Adrenal gland (tissue), 19 donors: ENCODE measurements at places on chromosomes 2 and 18.

- no peak for DNase-seq
Observed at GRCh38 chr2:217793566-217794132, 209.1 kb downstream of the TNS1 start.

DNA sequence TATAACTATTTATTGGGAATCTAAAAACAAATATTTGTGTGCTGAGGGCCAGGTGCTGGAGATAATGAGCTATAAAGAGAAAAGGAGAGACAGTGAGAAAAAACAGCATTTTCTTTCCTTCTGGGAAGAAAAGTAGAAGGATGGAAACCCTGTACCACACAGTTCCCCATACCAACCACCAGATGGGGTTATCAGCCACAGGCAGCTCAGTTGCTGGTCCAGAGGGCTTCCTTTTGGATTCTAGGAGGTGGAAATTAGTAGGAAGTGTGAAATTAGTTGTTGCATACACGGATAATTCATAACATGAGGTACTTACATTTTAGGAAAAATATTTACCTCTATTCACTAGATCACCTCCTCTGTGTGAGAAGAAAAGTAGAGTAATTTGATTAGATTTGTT is 237.0 kb upstream of the FOSL2 start:
- no peak for DNase-seq

- no peak for DNase-seq
Observed at GRCh38 chr2:9260464-9260918, 53.9 kb downstream of the ASAP2 start.

GRCh38 chr18:80147037-80147417 is 38.0 kb downstream of the ADNP2 start:
- no peak for DNase-seq

GRCh38 chr18:76685860-76686259 is 136.5 kb upstream of the ZNF236 start:
- no peak for DNase-seq

GRCh38 chr2:53098696-53099078 is 668.9 kb upstream of the CHAC2 start:
- DNase-seq = no peak

- peak; percentile 73 for DNase-seq
Observed at GRCh38 chr2:24404491-24404921, 44.2 kb upstream of the ITSN2 start.

GRCh38 chr2:144553379-144553778 is 33.5 kb upstream of the ZEB2 start:
- no peak for DNase-seq

- DNase-seq = no peak
Observed at GRCh38 chr18:57080479-57080878, 66.4 kb upstream of the BOD1L2 start.

- DNase-seq = no peak
Observed at GRCh38 chr2:98376301-98376910, 30.1 kb downstream of the CNGA3 start.

GRCh38 chr2:206274434-206275311 is at the start of gene ZDBF2:
Gene ZDBF2 (plus strand): TSS chr2:206274663. CDS start chr2:206281850, 7,187 bp downstream.
- DNase-seq = peak; percentile 60

DNA sequence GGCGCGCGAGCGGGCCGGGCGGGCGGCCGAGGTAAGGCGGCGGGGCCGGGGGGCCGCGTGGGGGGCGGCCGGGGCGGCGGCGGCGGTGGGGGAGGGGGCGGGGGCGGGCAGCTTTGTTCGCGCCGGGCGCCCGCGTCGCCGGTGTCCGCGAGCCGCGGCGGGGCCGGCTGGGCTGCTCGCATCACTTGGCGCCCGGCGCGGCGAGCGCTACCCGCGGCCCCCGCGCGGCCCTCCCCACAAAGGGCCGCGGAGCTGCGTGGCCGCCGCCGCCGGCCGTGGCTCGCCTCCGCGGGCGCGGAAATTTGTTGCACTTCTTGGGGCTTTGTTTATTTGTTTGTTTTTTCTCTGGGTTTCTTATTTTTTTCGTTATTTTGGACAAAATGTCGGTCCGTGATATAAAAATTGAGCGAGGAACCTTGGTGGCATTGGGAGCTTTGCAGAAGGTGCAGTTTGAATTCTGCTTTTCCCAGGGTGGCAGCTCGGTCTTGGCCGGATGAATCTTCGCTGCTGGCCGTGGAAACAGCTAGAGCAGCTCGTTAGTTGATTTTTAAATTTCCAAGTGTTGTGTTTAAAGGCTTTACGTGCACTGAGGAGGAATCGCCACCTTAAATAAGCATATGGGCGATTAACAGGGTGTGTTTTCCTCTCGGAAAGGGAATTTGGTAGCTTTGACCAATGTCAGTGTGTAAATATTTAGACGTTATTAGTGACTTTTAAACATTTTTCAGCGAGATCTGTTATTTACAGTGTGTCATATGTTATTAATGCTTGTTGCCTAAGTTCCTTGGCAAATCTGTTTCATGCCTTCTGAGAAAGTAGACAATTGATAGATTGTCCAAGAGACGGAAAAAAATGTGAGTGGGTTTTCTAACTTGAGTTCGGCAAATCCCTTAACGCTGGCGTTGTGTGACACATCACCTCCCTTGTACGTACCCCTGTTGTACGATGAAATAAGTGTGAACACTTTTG is 822 bp downstream of the UBE2E3 start:
- DNase-seq = peak; percentile 35

DNA sequence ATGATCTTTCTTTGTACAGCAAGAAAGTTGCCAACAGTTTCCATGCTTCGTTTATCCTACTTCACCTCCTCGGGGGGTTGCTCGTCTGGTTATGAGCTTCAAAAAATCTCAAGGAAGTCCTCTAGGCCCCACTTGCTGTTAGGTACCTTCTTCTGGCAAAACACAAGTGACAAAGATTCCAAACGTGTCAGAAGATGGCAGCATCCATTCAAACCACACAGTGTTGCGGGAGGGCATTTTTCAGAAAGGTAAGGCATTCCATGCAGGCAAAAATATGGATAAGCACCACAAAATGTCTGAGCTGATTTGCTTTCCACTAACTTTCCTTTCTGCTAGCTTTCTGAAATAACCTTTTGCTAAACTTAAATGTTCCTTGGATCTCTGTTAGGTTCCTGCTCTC is 13.2 kb upstream of the OR6B3 start:
- DNase-seq = no peak

GRCh38 chr2:96143848-96144480 is 1.3 kb downstream of the DUSP2 start:
- no peak for DNase-seq

DNA sequence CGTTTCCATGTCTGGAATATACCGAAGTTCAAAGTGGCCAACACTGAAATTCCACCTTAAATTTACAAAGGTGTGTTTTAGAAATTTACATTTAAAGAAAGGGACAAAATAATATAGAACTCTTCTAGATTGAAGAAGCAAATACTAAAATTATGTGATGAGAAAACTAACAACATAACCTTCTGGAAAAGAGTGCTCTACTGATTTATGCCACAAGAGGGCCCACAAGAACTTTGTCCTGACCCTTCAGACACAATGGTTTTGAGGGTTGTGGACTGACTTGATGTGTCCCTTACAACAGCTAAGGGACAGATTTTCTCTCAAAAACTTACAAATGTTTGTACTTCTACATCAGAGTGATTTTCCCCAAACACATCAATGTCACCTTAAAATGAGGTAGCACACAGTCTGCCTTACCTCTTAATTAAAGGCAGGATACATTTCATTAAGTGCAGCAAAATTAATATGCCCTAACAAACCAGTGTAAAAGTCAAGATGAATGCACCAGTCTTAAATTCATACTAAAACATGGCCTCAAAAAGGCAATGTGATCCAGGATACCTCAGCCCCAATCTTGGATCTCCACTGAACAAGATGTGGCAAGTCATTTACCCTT is 36.2 kb downstream of the EIF2AK3 start:
- peak; percentile 39 for DNase-seq

DNA sequence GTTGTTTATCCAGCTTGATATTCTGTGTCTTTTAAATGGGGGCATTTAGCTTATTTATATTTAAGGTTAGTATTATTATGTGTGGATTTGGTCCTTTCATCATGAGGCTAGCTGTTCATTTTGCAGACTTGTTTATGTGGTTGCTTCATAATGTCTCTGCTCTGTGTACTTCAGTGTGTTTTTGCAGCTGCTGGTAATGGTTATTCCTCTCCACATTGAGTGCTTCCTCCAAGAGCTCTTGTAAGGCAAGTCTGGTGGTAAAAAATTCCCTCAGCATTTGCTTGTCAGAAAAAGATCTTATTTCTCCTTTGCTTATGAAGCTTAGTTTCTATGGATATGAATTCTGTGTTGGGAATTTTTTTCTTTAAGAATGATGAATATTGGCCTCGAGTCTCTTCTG is 47.8 kb upstream of the NT5C1B start:
- no peak for DNase-seq

- DNase-seq = no peak
Observed at GRCh38 chr2:176161825-176162626, 4.9 kb downstream of the HOXD3 start.

DNA sequence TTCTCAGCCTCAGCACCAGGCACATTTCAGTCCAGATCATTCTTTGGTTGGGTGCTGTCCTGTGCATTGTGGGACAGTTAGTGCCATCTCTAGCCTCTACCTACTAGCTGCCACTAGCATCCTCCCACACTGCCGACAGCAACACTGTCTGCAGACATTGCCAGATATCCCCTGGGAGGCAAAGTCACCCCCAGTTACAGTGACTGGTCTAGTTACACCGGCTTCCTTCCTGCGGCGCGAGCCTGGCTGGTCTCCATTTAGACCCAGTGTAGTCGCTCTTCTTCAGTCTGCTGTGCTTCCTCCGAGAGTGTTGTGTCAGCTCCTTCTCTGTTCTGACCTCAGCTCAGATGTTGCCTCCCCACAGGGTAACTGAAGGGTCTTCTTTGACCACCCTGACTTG is 283.1 kb downstream of the PHLPP1 start:
- no peak for DNase-seq

GRCh38 chr18:23635283-23636070 is 27.2 kb downstream of the ANKRD29 start:
- DNase-seq = no peak

- DNase-seq = no peak
Observed at GRCh38 chr2:194443926-194444325, 1213.1 kb upstream of the SLC39A10 start.

DNA sequence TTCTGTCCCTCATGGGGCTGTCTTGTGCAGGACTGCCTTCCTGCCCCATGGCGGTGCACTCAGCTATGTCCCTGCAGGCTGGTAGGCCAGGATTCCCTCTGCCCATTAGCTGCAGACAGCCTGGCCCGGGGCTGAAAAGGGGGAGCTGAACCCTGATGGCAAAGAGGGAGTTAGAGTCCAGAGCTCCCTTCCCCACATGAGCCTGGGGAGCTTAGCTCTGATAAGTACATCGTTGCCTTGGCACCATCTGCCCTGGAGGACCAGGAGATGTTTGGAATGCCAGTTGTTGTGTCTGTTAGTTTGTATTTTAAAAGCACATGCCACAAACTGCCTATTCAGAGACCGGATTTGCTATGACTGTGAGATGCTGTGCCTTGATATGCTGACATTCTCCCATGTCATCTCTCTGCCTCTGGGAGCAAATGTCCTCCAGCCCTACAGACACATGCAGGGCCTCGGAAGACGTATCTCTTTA is 65.1 kb upstream of the AFF3 start:
- DNase-seq = no peak

- no peak for DNase-seq
Observed at GRCh38 chr2:1170711-1171110, 220.1 kb downstream of the SNTG2 start.

- no peak for DNase-seq
Observed at GRCh38 chr2:26911911-26912861, 58.3 kb upstream of the MAPRE3 start.

- no peak for DNase-seq
Observed at GRCh38 chr2:98901702-98902101, 34.3 kb downstream of the CRACDL start.

GRCh38 chr2:161814008-161814660 is 189.9 kb downstream of the SLC4A10 start:
- no peak for DNase-seq

GRCh38 chr2:158214431-158214830 is 112.8 kb downstream of the UPP2 start:
- no peak for DNase-seq

- DNase-seq = peak; percentile 90
Observed at GRCh38 chr2:110716959-110717645, 15.3 kb upstream of the ACOXL start.

GRCh38 chr2:152525277-152525838 is 190.4 kb downstream of the FMNL2 start:
- DNase-seq = peak; percentile 61

GRCh38 chr18:6146307-6146661 is 251.0 kb upstream of the TMEM200C start:
- no peak for DNase-seq

DNA sequence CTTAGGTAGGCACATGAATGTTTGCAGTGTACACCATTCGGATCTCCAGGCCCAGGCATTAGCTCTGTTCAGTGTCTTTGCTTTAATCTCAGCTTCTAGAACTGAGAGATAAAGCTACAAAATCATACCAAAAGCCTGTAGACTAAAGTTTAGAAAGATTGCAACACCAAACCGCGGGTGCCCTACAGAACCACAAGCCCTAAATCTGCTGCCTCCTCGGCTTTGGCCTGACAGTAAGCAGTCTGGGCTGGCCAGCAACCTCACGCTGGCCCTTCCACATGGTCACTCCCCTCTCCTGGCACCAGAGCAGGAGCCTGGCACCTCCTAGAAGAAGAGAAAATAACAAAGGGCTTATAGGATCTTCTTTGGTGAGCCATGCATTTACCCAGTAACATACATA is 8.9 kb upstream of the OSR1 start:
- DNase-seq = no peak

GRCh38 chr2:54047091-54047490 is 68.3 kb upstream of the ACYP2 start:
- no peak for DNase-seq

- DNase-seq = peak; percentile 58
Observed at GRCh38 chr2:238287737-238288649, at the start of gene PER2. Gene PER2 (minus strand): TSS chr2:238288610. CDS start chr2:238277936, 10,674 bp downstream.

DNA sequence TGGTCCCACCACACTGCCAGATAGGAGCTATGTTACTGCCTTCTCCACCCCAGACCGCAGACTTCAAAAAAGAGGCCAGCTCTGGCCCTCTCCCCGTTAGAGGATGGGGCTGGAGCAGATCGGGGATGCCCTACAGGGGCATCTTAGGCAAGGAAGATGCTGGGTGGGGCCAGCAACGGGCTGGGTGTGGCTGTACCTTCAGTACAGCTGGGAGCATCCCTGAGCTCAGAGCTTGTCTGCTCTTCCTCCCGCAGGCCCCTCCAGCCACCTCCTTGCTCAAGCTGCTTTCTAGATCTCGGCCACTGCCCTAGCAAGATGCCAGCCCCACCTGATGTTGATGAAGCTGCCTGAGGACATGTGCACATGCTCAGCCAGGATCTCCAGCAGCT is 9.8 kb downstream of the PTPRN start:
- no peak for DNase-seq
